ENCODE measurements at places on chromosomes 7 and 10.
A peak's percentile ranks its signal among the peaks of the same experiment; 100 is the strongest.

- DNase-seq, result no peak
Measured at GRCh38 chr7:23235813-23236221, 10.8 kb upstream of the GPNMB start.

GRCh38 chr7:40879941-40880543 is 745.2 kb downstream of the SUGCT start:
- no peak for DNase-seq

GRCh38 chr10:69389827-69390490 is 26.8 kb downstream of the TACR2 start:
- peak; percentile 64 for DNase-seq

DNA sequence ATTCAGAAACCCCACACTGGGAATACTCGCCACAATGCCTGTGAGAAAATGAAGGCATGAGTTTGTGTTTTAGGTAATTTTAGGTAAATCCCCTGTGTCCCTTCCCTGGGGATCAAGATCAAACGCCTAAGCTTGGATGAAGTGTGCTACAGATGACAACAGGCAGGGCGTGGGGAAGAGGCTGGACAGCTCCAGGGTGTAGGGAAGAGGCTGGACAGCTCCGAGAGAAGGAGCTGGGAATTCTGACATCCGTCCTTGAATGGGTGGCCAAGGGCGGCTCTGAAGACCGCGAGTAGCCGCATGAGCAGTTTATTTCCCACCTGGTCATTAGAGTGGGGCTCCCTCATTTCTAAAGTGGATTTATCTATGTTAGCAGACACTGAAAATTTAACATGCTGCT is 109.7 kb downstream of the RAMP3 start:
- DNase-seq, result no peak

DNA sequence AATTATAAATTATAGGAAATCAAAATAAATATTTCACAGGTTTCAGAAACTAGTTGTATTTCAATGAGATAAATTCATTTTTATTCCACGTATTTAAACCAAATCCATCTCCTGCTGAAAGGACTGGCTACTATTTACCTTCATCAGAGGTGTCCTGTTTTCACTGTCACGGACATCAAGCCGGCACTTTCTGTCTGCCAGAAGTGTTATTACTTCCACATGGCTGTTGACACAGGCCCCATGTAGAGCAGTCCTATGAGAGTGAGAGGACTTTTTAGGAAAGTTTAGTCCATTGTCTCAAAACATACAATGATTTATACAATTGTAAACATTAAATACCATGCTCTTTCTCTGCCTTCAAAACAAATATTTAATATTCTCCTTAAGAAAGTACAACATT is 100.4 kb upstream of the ACBD5 start:
- DNase-seq, result no peak

GRCh38 chr7:44674381-44674780 is 68.0 kb downstream of the OGDH start:
- DNase-seq, result no peak

- no peak for DNase-seq
Measured at GRCh38 chr7:101245147-101245668, 327 bp upstream of the FIS1 start.

- DNase-seq, result no peak
Measured at GRCh38 chr10:17423632-17424186, 30.7 kb downstream of the ST8SIA6 start.

DNA sequence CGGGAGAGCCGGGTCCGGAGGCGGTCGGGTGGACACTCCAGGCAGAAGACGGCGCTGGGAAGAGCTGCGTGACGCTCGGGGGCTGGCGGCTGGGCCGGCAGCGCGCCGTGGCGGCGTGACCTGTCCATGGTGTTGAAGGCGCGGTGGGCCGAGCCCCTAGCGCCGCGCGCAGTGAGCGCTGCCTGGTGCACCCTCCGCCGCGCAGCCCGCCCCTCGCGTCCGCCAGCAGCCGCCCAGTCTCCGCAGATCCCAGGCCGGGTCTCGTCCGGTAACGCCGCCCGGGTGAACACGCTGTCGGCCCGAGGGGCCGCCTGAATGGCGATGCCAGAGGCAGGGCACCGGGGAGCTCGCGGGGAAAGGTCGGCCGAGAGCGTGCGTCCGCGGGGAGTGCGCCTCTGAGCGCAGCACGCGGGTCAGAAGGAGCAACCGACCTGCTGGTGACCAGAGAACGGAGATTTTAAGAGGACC is 657 bp upstream of the TMEM178B start:
- peak; percentile 42 for DNase-seq

- peak; percentile 59 for DNase-seq
Measured at GRCh38 chr7:103919272-103919868, 70.1 kb downstream of the RELN start.

DNA sequence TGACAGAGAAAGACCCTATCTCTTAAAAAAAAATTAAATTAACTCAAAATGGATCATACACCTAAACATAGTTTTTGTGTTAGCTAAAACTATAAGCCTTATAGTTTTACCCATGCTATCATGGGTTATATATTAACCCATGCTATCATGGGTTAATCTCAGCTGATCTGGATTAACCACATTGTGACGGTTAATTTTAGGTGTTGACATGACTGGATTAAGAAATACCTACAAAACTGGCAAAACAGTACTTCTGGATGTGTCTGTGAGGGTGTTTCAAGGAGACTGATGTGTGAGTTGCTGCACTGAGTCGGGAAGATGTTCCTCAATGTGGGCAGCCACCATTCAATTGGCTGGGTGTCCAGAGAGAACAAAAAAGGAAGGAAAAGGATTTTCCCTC is 44.3 kb upstream of the FXYD4 start:
- no peak for DNase-seq

DNA sequence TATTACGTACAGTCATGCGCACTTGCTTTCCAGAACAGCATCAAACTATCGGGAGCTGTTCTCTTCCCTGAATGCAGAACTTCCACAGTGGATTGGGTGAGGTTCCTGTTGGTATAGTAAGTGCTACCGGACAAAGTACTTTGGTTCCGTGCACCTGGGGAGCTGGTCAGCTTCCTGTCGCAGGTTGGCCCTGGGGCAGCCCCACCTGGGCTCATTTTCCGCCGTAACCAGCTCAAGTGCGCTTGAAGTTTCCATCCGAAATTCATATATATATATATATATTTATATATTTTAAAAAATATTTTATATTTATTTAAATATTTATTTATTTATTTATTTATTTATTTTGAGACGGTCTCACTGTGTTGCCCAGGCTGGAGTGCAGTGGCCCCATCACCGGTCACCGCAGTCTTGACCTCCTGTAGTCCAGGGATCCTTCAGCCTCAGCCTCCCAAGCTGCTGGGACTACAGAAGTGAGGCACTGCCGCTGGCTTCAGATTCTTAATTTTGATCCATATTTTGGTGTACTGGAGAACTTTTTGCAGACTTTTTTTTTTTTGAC is 6.5 kb downstream of the SCART1 start:
- DNase-seq, result no peak

- DNase-seq, result no peak
Measured at GRCh38 chr10:22280078-22280477, 36.1 kb upstream of the COMMD3 start.

- no peak for DNase-seq
Measured at GRCh38 chr7:41628901-41629300, 74.0 kb downstream of the INHBA start.

GRCh38 chr10:47046321-47047126 is 135.3 kb downstream of the PTPN20 start:
- no peak for DNase-seq

GRCh38 chr7:1695800-1696454 is 25.9 kb downstream of the ELFN1 start:
- no peak for DNase-seq

GRCh38 chr7:104327938-104328295 is 486 bp upstream of the LHFPL3 start:
- no peak for DNase-seq

- no peak for DNase-seq
Measured at GRCh38 chr7:66321283-66321682, 116.1 kb downstream of the TPST1 start.

DNA sequence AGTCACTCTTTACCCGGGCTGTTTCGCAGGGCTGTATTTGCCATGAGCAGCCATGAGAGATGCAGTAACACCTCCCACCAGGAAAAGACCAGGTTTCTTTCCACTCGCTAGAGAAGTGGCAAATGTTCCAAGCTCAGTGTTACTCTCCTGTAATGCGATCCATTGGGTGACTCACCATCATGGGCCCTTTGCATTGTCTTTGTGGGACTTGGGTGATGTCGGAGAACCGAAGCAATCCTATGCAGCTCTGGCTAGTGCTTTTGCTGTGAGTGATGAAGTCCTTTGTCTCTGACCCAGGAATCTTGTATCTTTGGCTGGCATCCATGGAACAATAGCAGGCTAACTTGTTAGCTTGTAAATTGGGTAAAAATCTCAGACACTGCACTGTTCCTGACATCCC is 40.0 kb downstream of the GHRHR start:
- DNase-seq, result no peak

DNA sequence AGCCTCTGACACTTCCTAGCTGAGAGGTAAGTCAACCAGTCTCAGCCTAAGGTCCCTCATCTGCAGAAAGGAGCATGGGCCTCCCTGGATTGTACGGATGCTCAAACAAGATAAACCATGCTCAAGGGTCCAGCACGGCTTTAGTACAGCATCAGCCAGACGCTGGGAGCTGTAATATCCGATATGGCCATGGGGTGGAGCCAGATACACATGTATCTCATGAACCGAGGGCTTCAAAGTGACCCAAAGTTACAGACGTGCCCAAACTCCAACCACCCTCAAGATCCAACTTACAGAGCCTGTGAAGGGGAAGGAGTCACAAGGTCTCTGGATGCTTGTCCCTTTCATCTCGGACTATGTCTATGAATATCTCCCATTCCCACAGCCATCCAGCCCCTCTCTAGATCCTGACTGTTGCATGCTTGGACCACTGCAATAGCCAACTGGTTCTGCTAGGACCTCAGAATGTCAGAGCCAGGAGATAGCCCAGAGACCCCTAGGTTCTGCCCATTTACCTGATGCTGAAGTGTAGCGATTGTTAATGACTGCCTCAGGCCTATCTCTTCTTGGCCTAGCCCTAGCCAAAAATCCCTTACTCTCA is 142.4 kb downstream of the SH3PXD2A start:
- DNase-seq, result peak; percentile 82

DNA sequence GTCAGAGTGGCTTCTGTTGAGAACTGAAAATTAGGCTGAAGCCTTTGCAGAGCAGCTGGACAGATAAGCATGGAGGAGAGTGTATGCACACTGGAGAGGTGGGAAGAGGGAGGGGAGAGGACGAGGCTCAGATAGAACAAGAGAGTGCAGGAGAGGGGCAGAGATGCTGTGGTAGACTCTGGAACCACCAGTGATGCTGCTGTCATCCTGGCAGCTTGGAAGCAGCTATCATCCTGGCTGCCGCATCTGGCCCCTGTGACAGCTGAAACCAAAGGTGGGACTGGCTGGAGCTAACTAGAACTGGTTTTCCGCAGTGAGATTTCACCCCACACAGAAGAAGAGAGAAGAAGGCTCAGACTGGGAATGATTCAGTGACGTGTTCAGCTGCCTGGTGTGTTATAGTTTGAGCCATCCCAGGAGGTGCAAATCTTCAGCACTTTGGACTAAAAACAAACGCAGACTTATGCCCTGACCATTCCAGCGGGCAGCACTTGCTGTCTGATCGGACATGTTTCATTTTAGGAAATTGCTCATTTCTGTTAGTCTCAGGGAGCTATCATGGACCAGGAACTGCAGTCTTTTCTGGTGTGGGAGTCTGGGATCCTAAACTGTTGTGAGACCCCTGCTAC is 38.4 kb downstream of the EEPD1 start:
- DNase-seq, result no peak

GRCh38 chr7:150901160-150902035 is 49.1 kb downstream of the AOC1 start:
- no peak for DNase-seq

DNA sequence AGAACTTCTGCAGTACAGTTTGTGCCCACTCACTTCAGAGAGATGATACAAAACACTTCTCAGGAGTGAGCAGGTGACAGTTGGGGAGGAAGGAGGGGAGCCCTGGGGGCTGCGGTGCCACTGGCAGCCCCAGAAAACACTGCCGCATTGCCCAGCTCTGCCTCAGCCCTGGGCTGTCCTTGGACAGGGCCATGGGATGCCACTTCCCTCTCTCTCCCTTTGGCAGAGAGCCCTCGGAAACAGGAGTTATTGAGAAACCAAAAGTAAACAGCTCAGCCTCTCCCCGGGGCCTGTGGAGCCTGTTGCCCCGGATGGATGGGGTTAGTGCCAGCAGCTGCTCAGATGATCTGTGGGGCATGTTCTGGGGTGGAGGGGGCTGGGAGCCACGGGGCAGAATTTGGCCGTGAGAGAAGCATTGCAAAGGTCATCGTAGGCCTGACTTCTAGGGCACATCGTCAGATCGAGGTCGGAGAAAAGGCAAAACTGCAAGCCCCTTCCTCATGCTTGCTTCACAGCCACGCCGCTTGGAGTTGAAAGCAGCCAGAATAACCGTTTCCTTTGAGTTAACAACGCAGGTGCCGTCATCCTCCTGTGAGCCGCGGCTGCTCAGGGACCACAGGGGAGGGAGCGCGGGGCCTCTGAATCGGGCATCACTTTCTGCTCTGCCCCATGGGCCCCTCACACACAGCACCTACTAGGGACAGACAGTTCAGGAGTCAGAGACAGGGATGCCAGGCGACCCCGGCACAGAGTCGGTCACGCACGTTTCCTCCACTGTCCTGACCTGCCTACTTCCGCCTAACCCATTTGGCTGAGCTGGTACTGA is 256.4 kb downstream of the CAMK1D start:
- DNase-seq, result peak; percentile 78

DNA sequence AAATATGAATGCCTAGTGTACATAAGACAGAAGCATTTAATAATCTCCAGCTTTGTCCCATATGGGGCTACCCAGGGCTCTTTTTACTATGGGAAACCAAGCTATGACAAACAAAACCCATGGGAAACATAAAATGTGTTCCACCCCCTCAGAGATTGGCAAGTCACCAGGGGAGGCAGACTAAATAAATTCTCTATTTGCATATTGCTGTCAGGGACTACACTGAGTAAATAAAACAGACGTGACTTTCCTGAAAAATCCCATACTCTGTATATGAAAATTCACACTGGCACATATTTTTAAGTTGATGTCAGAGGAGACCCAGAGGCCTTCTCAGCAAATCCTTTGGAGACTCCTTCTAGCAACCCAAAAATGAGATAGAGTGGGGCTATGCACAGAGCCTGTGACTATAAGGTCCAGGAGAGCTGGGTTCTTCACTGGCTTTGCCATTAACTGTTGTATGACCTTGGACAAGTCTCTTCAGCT is 44.0 kb upstream of the HPSE2 start:
- DNase-seq, result no peak

Data from common myeloid progenitor, CD34-positive (primary cell).